Left renal pelvis (tissue), 4 donors: ENCODE measurements at places on chromosomes 1 and 21.

- no peak for DNase-seq
Observed at GRCh38 chr21:19501115-19501514, 1097.5 kb upstream of the TMPRSS15 start.

GRCh38 chr1:161966067-161966466 is 57.6 kb downstream of the OLFML2B start:
- no peak for DNase-seq

GRCh38 chr1:101333186-101333585 is 96.4 kb downstream of the S1PR1 start:
- no peak for DNase-seq

GRCh38 chr1:28865997-28866650 is 48.2 kb upstream of the EPB41 start:
- DNase-seq = no peak

GRCh38 chr1:203169770-203170520 is 5.7 kb downstream of the MYBPH start:
- no peak for DNase-seq

- DNase-seq = no peak
Observed at GRCh38 chr21:31356440-31356839, 12.4 kb upstream of the TIAM1 start.

DNA sequence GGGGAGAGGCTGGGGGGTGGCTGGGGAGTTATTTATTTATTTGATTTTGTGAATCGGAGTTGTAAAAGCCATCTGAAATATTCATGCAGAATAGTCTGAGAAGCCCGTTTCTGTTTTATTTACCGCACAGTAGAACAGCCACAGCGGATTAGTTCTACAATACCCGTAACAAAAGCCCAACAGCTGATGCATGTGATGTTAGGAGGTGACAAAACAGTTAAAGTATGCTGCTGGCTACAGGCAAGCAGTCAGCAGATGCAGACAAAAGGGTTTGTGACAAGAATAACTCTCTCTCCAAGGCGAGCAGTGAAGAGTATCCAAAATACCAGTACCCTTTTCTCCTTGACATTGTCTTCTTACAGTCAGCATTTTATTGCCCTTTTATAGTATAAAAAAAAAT is 42.0 kb downstream of the PROX1 start:
- no peak for DNase-seq

GRCh38 chr1:54294887-54295286 is 94.9 kb downstream of the MRPL37 start:
- DNase-seq = no peak

- no peak for DNase-seq
Observed at GRCh38 chr1:235199441-235199840, 38.4 kb upstream of the RBM34 start.

DNA sequence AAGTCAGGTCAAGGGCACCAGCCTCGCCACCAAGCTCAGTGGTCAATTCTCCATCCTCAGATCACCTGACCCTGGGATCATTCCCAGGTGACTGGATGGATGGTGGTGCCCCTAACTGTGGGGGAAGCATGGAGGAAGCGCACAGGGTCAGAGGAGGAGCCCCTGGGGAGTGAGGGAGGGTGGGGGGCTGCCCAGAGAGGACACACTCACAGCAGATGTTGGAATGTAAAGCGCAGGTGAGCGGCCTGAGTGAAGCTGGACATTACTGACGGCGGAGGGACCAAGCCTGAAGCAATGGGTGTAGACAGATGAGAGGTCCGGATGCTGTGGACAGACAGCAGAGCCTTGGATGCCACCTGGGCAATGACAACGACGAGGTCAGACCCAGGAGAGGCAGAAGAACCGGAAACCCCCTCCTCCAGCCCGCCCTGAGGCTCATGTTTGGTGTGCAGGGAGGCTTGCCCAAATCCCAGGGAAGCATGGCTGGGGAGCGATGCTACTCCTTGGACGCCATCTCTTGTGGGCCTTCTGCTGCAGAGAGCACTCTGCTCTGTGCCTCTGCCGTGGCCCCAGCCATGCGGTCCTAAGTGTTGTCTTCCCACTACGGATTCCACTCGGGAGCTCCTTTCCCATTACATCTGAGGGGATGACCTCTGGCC is 5.7 kb upstream of the CPLANE2 start:
- no peak for DNase-seq

- no peak for DNase-seq
Observed at GRCh38 chr1:4090976-4091660, 191.0 kb upstream of the C1orf174 start.

DNA sequence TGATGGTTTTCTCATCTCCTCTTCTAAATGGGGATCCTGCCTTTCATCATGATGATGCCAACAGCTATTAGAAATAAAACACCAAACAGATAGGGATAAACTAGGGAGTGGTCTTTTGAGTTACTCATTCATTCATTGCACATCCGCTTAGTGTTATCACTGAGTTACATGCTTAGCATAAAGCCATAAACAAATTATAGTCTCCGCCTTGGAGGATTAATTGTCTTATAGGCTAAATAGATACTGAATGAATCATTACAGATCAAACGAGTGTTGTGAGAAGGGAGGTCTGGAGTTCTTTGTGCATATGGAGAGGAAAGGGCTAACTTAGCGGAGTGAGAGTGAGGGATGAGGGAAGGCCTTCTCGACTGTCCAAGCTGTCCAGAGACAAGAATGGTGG is 19.8 kb upstream of the GUCA2B start:
- no peak for DNase-seq

GRCh38 chr1:24878775-24879742 is 51.0 kb downstream of the RUNX3 start:
- DNase-seq = no peak

DNA sequence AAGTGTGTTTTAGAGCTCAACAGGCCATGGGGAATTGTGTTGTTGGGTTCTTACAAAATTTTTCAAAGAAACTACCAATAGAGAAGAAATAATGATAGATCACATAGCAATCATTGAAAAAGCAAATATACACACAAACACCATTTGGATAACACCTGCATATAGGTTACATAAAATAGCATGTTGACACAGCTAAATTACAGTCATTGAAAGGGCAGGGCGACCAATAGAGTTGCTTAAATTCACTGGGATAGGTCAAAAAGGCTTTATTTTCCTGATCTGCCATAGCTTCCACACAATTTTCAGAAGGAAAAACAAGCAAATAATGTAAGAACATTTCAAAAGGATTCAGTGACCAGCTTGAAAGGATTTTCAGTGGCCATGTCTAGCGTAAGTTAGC is 57.9 kb upstream of the FGGY start:
- DNase-seq = no peak
